H1 (cell line): ENCODE measurements at places on chromosomes 7 and 10.
A peak's percentile ranks its signal among the peaks of the same experiment; 100 is the strongest.

GRCh38 chr10:72567889-72568640 lies 57.8 kb downstream of the MICU1 start:
- no peaks in the 10 kb centered on the region for H3K36me3 ChIP-seq
- no peak for DNase-seq
- no peak overlapping the region for H3K4me3 ChIP-seq
- H3K4me1 ChIP-seq = no peaks in the 10 kb centered on the region
- H3K27me3 ChIP-seq = no peaks in the 10 kb centered on the region

GRCh38 chr7:84704380-84704779 lies 482.5 kb downstream of the SEMA3D start:
- no peak overlapping the region for H3K4me3 ChIP-seq
- no peaks in the 10 kb centered on the region for H3K4me1 ChIP-seq
- H3K27me3 ChIP-seq = no peaks in the 10 kb centered on the region
- H3K27ac ChIP-seq = no peak overlapping the region
- no peak for DNase-seq

DNA sequence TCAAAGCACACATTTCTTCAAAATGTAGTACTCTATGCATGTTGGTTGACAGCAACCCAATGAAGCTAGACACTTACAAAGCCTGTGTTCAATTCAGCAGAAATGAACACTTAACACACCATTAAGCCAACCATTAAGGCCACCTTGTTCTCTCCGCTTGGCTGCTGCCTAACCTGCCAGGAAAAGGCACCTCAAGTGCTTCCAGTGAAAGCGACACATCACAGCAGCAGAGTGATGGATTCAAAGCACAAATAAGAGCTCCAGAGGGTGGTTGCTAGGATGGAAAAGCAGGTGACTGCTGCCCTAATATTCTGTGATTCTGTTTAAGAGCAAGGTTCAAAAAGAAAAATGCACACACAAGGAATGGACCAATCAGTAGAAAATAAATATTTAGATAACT lies 81.5 kb upstream of the GNAI1 start:
- no peak overlapping the region for H3K27ac ChIP-seq
- no peaks in the 10 kb centered on the region for H3K36me3 ChIP-seq
- no peak overlapping the region for H3K4me3 ChIP-seq
- no peak for DNase-seq
- H3K27me3 ChIP-seq = no peaks in the 10 kb centered on the region
- H3K4me1 ChIP-seq = no peaks in the 10 kb centered on the region

DNA sequence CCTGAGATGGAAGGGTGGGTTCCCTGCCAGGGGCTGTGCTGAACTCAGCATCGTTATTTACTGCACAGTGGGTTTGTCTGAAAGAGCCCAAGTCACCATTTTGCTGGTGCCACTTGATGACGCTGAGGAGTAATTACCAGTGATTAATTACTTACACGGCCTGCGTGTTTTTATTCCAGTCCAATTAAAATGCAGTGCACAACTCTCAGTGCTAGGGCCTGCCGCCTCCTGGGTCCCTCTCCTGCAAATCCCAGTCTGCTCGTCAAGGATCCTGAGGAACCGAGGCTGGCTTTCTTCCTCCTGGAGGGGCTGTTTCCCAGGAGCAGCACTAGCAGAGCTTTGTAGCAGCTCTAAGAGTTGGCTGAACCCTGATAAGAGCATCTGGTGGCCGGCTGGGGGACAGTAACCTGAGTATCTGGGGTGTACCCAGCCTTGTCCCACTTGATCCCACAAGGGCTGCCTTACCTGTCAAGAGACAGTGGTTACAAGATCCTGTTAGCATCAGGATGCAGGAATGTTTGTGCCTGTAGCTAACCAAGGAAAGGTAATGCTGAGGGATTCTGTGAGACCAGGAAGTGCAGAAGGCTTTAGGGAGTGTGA lies 45.1 kb upstream of the LRRC4 start:
- H3K27ac ChIP-seq = no peak overlapping the region
- peaks cover 8% of the 10 kb centered on the region; the same call in 1 of the 2 replicates for H3K4me1 ChIP-seq
- H3K27me3 ChIP-seq = no peaks in the 10 kb centered on the region

DNA sequence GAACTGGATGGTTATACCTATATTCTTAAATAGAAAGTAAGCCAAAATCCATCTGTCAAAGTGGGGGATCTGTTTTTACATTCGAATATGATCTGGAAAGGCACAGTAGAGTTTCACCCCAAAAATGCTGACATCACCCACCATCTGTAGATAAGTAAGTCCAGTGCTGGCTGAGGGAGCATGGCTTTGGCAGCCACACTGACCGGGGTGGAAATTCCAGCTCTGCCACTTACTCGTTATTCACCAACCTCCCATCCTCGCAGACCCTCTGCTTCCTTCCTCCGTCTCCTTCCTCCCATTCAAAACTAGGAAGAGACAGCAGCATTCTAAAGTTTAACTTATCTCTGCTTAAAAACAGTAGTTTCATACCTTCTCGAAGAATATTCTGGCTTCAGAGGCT lies 84.9 kb upstream of the GATA3 start:
- no peak for DNase-seq
- H3K36me3 ChIP-seq = no peaks in the 10 kb centered on the region; the same call in 1 of the 2 replicates
- no peaks in the 10 kb centered on the region for H3K27me3 ChIP-seq
- no peak overlapping the region for H3K4me3 ChIP-seq
- H3K4me1 ChIP-seq = no peaks in the 10 kb centered on the region

GRCh38 chr7:50855526-50855925 lies 72.8 kb upstream of the GRB10 start:
- no peak for DNase-seq
- no peak overlapping the region for H3K4me3 ChIP-seq
- no peak overlapping the region for H3K27ac ChIP-seq
- no peaks in the 10 kb centered on the region for H3K4me1 ChIP-seq
- no peaks in the 10 kb centered on the region for H3K36me3 ChIP-seq
- peaks cover 2% of the 10 kb centered on the region for H3K27me3 ChIP-seq

DNA sequence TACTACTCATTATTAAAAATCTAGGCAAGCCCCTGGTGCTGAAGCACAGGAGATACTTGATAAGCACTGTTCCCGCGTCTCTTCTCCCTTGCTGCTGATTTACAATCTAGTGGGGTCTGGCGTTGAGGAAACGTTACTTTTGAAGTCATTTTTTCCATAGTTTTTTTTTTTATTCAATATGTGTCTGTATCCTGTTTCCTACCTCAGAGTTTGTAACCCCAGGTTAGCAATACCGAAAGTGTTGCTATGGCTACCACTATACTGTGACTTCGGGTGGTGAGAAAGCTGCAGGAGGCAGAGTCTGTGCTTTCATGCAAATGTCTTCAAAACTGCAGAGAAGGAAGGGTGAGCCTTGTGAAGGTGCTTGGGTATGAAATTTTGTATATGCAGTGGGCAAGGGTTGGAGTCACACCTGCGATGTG lies 458.8 kb upstream of the GHITM start:
- 0 out of 2 replicates have a peak, but pooled peaks cover 3% of the 10 kb centered on the region for H3K4me1 ChIP-seq
- H3K27me3 ChIP-seq = no peaks in the 10 kb centered on the region
- H3K4me3 ChIP-seq = no peak overlapping the region
- H3K36me3 ChIP-seq = no peaks in the 10 kb centered on the region
- H3K27ac ChIP-seq = no peak overlapping the region
- no peak for DNase-seq

DNA sequence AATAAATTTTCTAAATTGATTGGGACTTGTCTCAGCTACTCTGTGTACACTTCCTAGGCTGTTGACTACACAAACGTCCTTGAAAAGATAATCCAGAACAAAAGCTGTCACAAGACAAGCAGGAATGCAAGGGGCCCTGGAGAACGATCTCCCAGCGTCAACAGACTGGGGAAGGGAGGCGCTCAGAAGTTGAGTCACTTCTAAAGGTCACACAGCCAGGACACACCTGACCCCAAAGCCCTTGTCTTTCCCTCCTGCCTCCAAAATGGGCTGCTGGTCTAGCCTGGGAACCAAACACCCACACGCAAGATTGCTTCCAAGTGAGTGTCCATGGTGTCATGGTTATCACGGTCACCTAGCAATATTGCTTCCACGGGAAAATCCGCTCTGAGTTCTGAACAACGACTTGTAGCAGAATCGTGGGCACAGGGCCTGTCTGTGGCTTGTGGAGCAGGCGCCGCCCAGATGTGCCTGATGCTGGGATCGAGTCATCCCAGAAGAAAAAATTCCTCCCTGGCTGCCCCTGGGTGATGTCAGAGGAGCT lies 49.8 kb downstream of the SPOCK2 start:
- no peak overlapping the region for H3K4me3 ChIP-seq
- no peaks in the 10 kb centered on the region for H3K36me3 ChIP-seq
- H3K27me3 ChIP-seq = no peaks in the 10 kb centered on the region
- no peaks in the 10 kb centered on the region for H3K4me1 ChIP-seq
- H3K27ac ChIP-seq = no peak overlapping the region

DNA sequence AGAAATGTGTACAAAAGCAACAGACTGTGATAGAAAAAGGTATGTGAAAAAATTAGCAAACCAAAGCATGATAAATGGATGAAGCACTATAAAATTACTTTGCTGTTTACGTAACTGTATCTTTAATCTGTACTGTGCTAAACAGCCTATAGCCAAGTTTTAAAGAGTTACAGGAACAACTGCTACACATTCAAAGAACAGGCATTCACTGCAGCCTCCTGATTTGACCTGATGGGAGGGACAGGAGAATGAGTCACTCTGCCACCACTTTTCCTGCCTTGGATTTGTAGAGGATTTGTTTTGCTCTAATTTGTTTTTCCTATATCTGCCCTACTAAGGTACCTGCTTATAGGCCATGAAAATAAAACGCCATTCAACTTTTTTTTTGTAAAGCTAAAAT lies 116.1 kb downstream of the FANK1 start:
- H3K27ac ChIP-seq = no peak overlapping the region
- H3K27me3 ChIP-seq = no peaks in the 10 kb centered on the region
- DNase-seq = no peak
- H3K36me3 ChIP-seq = no peaks in the 10 kb centered on the region
- no peak overlapping the region for H3K4me3 ChIP-seq

- H3K27ac ChIP-seq = no peak overlapping the region
- no peak overlapping the region for H3K4me3 ChIP-seq
- DNase-seq = no peak
- H3K27me3 ChIP-seq = no peaks in the 10 kb centered on the region
- H3K4me1 ChIP-seq = peaks cover 13% of the 10 kb centered on the region
These were observed 98.2 kb upstream of the PITRM1 start for GRCh38 chr10:3270577-3271316.

- H3K36me3 ChIP-seq = no peaks in the 10 kb centered on the region
- H3K4me3 ChIP-seq = no peak overlapping the region
- peak; percentile 5 for DNase-seq
- H3K27ac ChIP-seq = no peak overlapping the region
- H3K4me1 ChIP-seq = peaks cover 18% of the 10 kb centered on the region; the same call in 1 of the 2 replicates
These were observed 71.6 kb downstream of the NKX6-2 start for GRCh38 chr10:132714096-132714985.
